ENCODE measurements at places on chromosomes 7 and 10. TPM values are rescaled to one million over a fixed set of nuclear protein-coding genes. Genes with fewer than 3 reads are reported as not detected.

CYP3A5 gene
- 358 TPM for total RNA-seq

GIMAP7 gene
- 3.6 TPM for total RNA-seq

PRRT4 gene
- total RNA-seq: 7.6 TPM

NKX1-2 gene
- not detected for total RNA-seq

- peak overlapping the region; percentile 81 for H3K27ac ChIP-seq
- H3K27me3 ChIP-seq: no peaks in the 10 kb centered on the region
- H3K4me3 ChIP-seq: no peak overlapping the region
These were observed 2.5 kb downstream of the PTER start for GRCh38 chr10:16439295-16439694.

DNA sequence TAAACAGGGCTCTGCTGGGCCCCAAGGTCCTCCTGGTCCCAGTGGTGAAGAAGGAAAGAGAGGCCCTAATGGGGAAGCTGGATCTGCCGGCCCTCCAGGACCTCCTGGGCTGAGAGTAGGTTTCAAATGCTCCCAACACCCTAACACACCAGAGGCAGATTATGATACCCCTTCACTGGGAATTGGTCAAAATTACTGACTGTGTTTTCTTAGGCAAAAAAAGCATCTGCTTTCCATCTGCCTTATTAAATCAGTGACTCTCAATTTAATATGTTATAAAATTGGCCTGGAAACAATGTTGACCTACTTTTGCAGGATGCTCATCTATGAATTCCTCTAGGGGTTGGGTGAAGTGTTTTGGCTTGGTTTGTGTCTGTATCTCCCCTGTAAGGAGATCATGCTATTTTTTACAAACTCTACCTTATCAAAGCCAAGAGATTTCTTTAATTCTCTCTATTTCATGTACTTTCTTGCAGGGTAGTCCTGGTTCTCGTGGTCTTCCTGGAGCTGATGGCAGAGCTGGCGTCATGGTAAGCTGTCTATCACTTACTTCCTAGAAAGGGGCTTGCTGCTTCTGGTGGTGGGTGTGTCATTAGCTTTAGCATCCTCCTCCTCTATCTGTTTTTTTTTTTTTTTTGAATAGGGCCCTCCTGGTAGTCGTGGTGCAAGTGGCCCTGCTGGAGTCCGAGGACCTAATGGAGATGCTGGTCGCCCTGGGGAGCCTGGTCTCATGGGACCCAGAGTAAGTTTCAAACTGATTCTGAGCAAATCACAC, 15.9 kb downstream of the COL1A2 start:
- no peak overlapping the region for H3K27ac ChIP-seq
- H3K27me3 ChIP-seq: no peaks in the 10 kb centered on the region
- DNase-seq: no peak
- no peaks in the 10 kb centered on the region for H3K4me1 ChIP-seq
- no peaks in the 10 kb centered on the region for H3K36me3 ChIP-seq

DNA sequence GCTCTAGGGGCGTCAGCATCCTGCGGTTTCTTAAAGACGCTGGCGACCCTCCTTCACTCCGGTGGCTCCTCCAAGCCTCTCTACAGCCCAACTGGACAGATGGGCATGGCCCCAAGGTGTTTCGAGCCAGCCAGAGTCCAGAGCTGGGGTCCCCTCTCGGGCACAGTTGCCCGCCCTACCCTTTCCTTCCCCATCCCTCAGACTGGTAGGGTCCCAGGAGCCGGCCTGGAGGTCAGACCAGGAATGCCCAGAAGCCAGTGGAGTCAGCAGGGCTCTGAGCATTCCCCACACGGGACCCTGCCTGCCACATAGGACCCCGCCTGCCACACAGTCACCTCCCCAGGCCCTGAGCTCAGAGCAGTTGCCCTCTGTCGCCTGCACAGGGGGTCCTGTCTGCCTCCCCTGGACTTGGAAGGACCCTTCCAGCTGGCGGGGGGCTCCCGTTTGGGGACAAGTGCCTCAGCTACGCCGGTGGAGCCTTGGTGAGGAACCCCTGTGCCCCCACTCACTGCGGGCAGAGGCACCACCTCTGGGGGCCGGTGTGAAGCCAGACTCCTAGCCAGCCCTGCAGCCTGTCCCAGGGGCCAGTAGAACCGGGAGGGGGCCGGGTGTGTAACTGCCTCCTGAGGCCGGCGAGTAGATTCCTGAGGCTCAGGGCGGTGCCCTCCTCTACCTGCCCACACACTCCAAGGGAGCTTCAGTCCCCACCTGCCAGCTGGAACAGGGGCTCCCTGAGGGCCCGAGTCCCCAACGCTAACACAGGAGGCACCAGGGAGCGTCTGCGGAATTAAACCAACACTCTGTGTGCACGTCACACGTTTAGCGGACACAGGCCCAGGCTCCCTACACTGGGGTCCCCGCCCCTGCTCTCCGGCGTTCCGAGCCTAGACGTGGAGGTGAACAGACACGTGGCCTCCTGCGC, 19.4 kb upstream of the PDGFA start:
- no peaks in the 10 kb centered on the region for H3K36me3 ChIP-seq
- no peaks in the 10 kb centered on the region for H3K27me3 ChIP-seq
- DNase-seq: no peak
- peaks cover 27% of the 10 kb centered on the region for H3K4me1 ChIP-seq
- H3K4me3 ChIP-seq: no peak overlapping the region
- H3K27ac ChIP-seq: peak overlapping the region; percentile 67

DNA sequence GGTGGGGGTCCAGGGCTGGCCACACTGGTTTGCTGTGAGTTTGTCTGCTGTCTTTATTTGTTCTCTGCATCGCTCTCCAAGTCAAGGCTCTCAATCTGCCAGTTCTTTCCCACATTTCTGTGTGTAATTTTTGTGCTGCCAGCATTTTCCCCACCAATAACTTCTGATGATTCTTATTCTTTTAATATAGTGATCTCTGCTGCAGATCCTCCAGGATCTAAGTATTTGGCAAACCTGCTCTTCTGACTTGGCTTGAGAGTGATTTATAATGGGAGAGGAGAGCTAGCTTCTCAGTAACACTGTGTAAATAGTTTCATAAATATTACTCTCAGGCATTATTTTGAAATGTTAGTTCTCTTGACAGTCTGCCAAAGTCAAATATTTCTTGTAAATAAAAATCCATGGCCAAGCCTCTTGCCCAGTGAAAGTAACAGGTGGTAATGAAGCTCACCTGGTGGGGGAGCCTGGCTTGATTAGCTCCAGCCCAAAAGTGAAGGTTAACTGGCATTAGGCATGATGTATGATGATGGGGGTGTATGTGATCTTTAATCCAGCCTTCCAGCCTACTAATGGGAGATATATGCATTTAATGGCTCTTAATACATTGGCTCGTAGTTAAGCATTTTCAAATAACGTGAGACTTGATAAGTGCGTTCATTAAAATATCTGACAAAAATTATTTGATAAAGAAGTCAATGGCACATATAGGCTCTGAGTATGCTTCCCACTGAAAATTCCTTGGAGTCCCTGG, 1055.9 kb downstream of the KCNMA1 start:
- peak overlapping the region; percentile 56 for H3K27ac ChIP-seq
- no peaks in the 10 kb centered on the region for H3K27me3 ChIP-seq
- H3K36me3 ChIP-seq: no peaks in the 10 kb centered on the region
- no peak overlapping the region for H3K4me3 ChIP-seq

DNA sequence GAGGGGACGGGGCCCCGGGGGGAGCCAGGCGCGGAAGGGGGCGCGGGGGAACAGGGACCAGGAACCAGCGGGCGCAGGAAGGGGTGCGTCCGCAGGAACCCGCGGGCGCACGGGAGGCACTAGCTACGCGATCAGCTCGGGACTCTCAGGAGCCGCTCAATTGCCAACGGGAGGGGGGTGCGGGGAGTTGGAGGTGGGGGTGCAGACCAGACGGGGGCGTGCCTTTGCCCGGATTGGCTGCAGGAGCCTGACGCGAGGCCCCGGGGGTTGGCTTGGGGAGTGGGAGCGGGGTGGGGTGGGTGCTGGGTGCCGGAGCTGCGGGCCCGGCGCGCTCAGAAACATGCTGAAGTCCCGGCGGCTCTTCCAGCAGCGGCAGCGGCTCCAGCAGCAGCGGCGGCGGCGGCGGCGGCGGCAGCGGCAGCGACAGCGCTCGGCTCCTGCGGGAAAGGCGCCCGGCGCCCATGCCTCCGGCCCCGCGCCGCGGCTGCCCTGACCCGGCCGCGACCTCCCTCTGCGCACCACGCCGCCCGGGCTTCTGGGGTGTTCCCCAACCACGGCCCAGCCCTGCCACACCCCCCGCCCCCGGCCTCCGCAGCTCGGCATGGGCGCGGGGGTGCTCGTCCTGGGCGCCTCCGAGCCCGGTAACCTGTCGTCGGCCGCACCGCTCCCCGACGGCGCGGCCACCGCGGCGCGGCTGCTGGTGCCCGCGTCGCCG, at the start of gene ADRB1:
ADRB1 (plus strand) TSS at position 335 of the 715 bp plus-strand sequence; CDS start at position 602, 267 bp downstream.
- H3K4me3 ChIP-seq: peak within 1 kb of the TSS; percentile 74
- no peaks in the 10 kb centered on the region for H3K36me3 ChIP-seq
- peak; percentile 91 for DNase-seq
- peaks cover 23% of the 10 kb centered on the region for H3K4me1 ChIP-seq
- peak within 1 kb of the TSS; percentile 84 for H3K27ac ChIP-seq

DNA sequence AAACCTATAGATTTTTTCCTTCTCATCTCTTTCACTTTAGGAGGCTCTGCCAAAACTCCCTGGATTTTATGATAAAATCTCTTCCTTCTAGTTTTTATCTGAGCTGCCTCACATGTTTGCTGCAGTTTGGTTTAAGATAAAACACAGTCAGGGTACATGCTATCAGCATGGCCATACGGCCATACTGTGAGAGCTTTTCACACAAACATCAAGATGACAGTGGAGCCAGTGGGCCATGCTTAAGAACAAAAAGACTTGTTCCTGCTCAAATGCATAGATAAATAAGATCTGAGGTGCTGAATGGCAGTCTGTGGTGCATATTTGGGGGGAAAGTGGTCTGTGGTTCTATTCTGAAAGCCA, 91.0 kb downstream of the ELMO1 start:
- no peak overlapping the region for H3K4me3 ChIP-seq
- no peak overlapping the region for H3K27ac ChIP-seq
- peaks cover 4% of the 10 kb centered on the region for H3K4me1 ChIP-seq

DNA sequence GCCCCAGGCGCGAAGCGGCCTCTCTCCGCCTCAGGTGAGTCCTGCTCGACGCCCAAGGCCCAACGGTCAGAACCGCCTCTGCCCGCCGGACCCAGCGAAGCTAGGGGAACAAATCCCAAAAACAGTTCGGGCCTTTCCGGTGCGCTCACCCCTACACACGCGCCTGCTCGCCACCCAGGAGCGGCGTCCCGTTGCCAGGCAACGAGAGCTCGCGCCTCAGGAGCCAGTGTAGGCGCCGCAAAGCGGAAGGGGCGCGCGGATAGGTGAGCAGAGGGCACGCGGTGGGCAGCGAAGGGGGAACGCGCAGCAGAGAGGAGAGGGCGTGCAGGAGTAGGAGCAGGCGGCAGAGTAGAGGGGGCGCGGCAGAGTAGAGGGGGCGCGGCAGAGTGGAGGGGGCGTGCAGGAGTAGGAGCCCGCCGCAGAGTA, at the start of the genes DYDC1 and DYDC2:
DYDC1 (minus strand) TSS at position 193 of the 426 bp plus-strand sequence. CDS start 4,154 bp downstream, outside the sequence.
DYDC2 (plus strand) TSS at position 219 of the 426 bp plus-strand sequence. CDS start 5,663 bp downstream, outside the sequence.
- no peak within 1 kb of the TSS for H3K27ac ChIP-seq
- H3K4me1 ChIP-seq: peaks cover 16% of the 10 kb centered on the region
- H3K36me3 ChIP-seq: no peaks in the 10 kb centered on the region
- no peaks in the 10 kb centered on the region for H3K27me3 ChIP-seq

- DNase-seq: no peak
- no peak overlapping the region for H3K4me3 ChIP-seq
- H3K27ac ChIP-seq: peak overlapping the region; percentile 11
- no peaks in the 10 kb centered on the region for H3K36me3 ChIP-seq
- no peaks in the 10 kb centered on the region for H3K27me3 ChIP-seq
These were observed 140.6 kb downstream of the KIAA1217 start for GRCh38 chr10:24349379-24350001.

DNA sequence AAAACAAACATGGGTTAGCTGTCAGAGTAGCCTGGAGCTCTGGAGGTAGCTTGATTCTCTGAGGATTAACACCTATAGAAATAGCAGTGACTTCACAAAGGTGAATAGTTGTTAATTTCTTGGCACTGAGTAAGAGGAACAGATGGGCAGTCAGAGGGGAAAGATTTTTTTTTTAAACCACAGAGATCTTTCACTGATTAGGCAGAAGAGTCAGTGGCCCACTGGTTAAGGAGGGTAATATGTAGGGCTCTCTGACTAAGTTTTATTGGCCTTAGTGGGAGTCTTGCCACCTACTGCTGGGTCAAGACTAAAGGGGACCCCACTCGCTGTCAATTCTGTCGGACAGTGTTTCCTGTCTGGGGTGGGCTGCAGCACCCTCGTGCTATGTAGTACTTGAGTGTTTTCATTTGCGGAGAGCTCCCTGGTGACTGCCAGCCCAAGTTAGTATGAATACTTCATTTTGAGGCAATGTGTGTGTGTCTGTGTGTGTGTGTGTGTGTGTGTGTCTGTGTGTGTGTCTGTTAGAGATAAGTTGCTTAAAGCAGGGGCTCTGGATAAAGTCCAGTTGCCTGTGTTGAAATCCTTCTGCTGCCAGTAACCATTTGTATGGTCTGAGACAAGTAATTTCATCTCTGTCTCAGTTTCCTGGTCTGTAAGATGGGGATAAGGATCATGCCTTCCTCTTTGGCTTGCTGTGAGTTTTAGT, 145.2 kb downstream of the ARID5B start:
- H3K4me1 ChIP-seq: peaks cover 13% of the 10 kb centered on the region
- no peak overlapping the region for H3K27ac ChIP-seq
- DNase-seq: no peak
- H3K27me3 ChIP-seq: no peaks in the 10 kb centered on the region

GRCh38 chr7:101165958-101166647, 734 bp upstream of the VGF start:
- H3K4me1 ChIP-seq: peaks cover 49% of the 10 kb centered on the region
- no peak overlapping the region for H3K4me3 ChIP-seq
- no peak overlapping the region for H3K27ac ChIP-seq
- H3K36me3 ChIP-seq: no peaks in the 10 kb centered on the region
- no peaks in the 10 kb centered on the region for H3K27me3 ChIP-seq

GRCh38 chr10:48556713-48557112, 48.2 kb downstream of the ARHGAP22 start:
- H3K27ac ChIP-seq: no peak overlapping the region
- DNase-seq: no peak
- no peaks in the 10 kb centered on the region for H3K27me3 ChIP-seq
- H3K36me3 ChIP-seq: no peaks in the 10 kb centered on the region
- no peaks in the 10 kb centered on the region for H3K4me1 ChIP-seq

GRCh38 chr10:92729886-92730285, 40.1 kb downstream of the HHEX start:
- H3K4me3 ChIP-seq: no peak overlapping the region
- H3K27ac ChIP-seq: no peak overlapping the region
- no peak for DNase-seq

GRCh38 chr7:138491612-138492386, 31.7 kb downstream of the TRIM24 start:
- peaks cover 8% of the 10 kb centered on the region for H3K4me1 ChIP-seq
- no peaks in the 10 kb centered on the region for H3K27me3 ChIP-seq
- no peak overlapping the region for H3K27ac ChIP-seq
- no peaks in the 10 kb centered on the region for H3K36me3 ChIP-seq

DNA sequence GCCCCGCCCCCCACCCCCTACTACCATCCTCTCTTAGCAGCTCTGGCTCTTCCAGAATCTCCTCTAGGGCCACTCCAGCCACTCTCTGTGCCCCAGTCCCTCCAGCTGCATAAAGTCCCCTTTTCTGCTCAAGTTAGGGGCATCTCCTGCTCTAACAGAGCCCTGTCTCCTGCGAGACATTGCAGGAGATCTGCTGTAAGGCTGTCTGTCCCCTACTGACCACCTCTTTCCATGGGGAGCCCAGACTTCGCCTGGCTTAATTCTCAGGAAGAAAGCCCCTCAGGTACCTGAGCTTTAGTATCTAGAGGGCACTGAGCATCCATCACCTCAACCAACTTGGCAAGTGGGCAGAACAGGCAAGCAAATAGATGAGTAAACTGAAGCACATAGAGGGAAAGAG, 200.7 kb upstream of the ZMIZ1 start:
- no peaks in the 10 kb centered on the region for H3K36me3 ChIP-seq
- no peak for DNase-seq
- no peaks in the 10 kb centered on the region for H3K4me1 ChIP-seq
- H3K27me3 ChIP-seq: no peaks in the 10 kb centered on the region
- no peak overlapping the region for H3K4me3 ChIP-seq

GRCh38 chr7:106367018-106367420, 82.2 kb upstream of the NAMPT start:
- H3K27ac ChIP-seq: no peak overlapping the region
- no peaks in the 10 kb centered on the region for H3K4me1 ChIP-seq
- no peaks in the 10 kb centered on the region for H3K27me3 ChIP-seq
- H3K36me3 ChIP-seq: no peaks in the 10 kb centered on the region
